Pulmonary artery endothelial cell (primary cell): ENCODE measurements at places on chromosomes 5 and 9. TPM values are rescaled to one million over a fixed set of nuclear protein-coding genes. Genes with fewer than 3 reads are reported as not detected.
A peak's percentile ranks its signal among the peaks of the same experiment; 100 is the strongest.

GRCh38 chr5:58348996-58349728 is 110.7 kb downstream of the PLK2 start:
- DNase-seq, result no peak

DNA sequence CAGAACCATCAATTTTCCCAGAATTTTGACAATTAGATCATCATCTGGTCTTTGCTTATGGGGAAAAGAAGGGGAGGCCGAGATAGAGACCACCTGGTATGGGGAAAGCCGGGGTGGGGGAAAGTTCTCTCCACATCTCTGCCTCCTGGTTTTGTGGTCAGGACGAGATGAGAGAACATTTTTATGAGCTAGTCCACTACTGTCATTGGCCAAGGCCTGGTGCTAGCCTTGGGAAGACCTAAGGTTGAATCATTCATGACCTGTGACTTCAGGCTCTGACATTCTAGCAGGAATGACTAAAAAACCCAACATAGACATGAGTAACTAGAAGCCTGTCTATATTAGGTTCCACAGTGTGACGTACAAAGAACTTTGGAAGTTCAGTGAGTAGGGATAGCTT is 135.2 kb downstream of the PTTG1 start:
- no peak for DNase-seq

DNA sequence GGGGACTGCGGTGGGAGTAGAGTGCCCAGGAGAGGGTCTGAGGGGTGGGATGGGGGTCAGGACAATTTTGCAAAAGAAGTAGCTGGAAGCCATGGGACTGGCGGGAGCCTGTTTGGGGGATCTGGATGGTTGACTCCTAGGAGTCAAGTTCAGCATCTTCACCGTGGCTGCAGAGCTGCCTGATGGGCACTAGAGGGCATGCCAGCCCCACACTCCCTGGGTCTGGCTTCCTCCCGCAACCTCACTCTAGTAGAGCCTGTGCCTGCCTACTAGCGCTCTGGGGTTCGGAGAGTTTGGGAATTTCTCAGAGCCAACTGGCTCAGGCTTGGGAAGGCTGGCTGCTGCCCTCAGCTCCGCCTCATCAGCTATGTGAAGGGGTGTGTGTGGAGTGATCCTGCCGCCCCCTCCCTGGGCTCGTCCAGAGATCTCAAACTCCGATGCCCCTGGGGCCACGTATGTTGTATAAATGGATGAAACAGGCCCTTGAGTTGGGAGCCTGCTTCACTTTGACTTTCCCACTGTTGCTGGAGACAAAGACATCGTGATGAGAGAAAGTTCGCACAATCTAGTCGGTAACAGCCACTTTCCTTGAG is 10.8 kb downstream of the TSPAN17 start:
- DNase-seq, result peak; percentile 27

DNA sequence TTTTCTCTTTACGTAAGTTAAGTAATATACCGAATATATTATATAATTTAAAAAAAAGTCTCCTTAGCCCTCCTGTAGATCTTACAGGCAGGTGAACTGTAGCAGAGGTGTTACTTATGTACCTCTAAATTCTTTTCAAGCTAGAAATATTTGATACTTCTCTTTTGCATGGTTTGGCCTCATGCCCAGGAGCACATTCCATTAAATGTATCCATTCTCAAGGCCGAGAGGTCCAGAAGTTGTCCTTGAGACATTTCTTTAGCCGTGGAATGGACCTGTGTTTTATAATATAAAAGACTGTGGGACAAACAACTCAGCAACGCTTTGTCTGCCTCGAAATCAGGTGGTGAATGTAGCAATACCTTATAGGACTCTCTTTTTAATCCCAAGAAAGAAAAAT is 184.5 kb downstream of the TRIO start:
- DNase-seq, result no peak

SLCO6A1 gene
- total RNA-seq, result not detected in 2 replicates

DNA sequence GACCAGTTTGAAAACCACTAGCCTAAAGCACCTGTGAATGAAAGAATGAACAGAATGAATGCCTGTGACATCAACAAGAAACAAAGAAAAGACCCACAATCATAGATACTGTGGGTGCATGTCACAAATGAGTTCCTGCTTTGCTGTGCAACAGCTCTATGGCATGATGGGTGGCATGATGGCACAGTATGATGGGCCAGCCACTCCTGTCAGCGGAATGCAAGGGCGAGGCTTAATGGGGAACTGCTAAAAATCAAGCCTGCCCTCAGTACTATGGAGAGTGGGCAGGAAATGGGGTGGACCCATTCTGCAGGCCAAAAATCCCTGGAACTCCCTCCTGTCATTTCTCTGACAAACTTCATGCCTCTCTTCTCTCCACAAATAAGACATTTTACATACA is 89.0 kb downstream of the DCP2 start:
- DNase-seq, result no peak

DNA sequence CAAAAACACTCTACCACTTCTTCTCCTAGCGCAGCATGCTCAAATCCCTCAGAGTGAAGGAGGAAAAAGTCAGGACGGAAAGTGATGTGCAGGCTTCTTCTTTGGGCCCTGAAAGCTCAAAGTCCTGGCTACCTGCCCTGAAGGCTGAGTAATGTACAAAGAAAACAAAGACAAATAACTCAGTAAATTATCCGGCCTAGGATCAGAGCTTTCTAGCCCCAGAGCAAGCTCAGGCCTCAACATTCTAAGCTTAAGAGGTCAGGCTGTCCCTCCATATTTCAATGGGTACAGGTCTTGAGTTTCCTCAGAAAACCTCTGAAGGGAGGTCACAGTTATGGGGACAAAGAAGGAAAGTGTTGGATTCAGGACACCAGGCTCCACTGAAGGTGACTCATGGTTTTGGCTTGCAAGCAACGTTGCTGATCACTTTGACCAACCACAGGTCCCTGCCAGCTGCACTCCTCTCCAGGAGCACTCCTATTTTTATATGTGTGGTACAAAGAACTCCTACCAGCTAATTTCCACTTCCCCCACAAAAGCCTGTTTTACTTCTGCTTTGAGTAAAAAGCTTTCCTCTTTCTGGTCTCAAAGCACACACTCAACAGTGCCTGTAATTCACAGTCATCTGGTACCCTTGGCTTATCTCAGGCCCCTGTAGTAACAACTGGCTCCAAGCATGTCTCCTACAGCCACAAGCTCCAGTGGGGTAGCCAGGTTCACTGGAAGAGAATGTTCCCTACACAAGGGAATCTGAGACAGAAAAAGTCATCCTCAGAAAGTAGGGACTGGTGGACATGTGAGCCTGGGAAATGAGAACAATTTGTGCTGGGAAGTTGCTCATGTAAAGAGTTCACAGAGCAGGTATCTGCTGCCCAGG is 115.7 kb downstream of the UGCG start:
- peak; percentile 65 for DNase-seq

LHX3 gene
- not detected in 2 replicates for total RNA-seq

LRRTM2 gene
- 0.07 and 0.14 TPM in 2 replicates for total RNA-seq
